ENCODE measurements at places on chromosomes 7 and 10.

- no peak for DNase-seq
These were observed 143.0 kb downstream of the RSU1 start for GRCh38 chr10:16674147-16674703.

DNA sequence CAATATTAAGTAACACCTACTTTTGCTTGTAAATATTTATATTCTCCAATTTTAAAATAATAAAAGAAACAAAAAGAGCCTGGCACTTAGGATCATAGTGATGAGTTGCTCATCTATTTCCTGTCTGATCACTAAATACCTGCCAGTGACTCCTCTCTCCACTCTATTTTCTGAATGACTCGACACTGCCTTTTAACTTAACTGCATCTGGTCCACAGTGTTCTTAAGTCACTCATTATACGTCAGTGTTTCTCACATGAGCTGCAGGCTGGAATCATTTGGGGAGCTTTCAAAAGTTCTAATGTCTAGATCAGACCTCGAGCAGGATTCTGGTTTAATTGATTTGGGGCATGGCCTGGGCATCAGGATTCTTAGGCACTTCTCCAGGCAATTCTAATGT, 78.0 kb upstream of the AGBL3 start:
- no peak for DNase-seq

- DNase-seq, result no peak
These were observed 50.5 kb downstream of the MRPL32 start for GRCh38 chr7:42982604-42983115.

DNA sequence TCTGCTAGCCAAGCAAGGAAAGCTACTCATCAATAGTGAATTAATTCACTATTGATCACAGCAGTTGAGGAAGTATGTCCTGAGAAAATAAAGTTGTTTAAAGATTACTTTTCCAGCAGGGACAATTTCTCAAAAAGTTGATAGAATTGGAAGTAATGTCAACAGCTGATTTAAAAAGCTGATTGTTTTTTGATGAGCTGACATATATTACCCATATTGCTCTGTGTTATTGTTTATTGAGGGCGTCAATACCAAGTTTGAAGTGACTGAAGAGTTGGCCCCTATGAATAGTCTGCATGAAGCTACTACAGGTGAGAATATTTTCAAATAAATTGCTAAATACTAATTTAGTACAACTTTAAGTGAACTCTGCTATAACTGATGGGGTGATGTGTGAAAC, 28.0 kb downstream of the ZFAND4 start:
- no peak for DNase-seq

- DNase-seq, result no peak
These were observed 113.1 kb downstream of the PTPRN2 start for GRCh38 chr7:158474488-158474887.

- DNase-seq, result no peak
These were observed 106.3 kb downstream of the NKX6-2 start for GRCh38 chr10:132679640-132680039.

- no peak for DNase-seq
These were observed 207.6 kb downstream of the GLI3 start for GRCh38 chr7:42029405-42029804.

DNA sequence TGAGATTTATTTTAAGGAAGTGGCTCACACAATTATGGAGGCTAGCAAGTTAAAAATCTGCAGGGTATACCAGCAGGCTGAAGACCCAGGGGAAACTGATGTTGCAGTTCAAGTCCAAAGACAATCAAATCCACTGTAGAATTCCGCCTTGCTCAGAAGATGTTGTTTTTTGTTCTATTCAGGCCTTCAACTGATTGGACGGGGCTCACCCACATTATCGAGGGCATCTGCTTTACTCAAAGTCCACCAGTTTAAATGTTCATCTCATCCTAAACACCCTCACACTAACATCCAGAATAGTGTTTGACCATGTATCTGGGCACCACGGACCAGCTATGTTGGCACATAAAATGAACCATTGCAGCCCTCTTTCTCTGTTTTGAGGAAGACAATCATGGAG, 211.2 kb upstream of the GPR26 start:
- DNase-seq, result no peak

DNA sequence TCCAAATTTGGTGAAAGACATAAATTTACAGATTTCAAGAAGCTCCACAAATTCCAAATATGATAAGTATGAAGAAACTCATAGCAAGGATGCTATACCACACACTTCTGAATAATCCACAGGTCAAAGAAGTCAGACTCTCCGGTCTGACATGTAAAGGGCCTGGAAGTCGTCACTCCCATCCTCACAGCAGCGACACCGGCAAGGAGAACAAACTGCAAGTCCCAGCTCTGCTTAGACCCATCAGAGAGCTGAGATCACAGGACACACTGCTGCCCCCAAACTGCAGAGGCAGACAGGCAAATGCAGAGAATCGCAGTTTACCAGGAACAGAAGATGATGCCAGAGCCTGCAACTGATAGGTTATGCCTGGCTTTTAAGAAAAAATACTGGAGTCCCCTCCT, 62.0 kb downstream of the AMZ1 start:
- no peak for DNase-seq

- DNase-seq, result no peak
These were observed 326.6 kb upstream of the IGFBP3 start for GRCh38 chr7:46247664-46248063.

DNA sequence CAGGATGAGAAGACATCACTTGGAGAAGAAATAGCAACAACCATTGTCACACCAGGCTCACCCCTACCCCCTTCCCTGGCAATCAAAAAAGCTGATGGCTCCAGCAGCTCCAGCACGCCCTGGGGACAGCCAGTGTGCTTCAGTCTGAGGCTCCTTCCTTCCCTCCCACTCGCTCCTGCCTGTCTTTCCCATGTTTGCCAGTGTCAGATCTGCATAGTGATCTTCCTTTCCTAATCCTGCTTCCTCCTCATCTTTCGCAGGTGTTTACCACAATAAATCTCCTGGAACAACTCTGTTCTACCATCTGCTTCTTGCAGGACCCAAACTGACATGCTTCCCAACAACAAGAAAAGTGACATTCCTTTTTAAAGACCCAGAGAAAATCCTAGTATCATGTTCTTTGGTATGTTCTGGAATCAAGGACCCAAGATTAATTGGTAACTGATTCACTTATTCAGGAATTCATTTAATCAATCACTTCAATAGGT, 57.1 kb downstream of the STEAP1B start:
- DNase-seq, result no peak

DNA sequence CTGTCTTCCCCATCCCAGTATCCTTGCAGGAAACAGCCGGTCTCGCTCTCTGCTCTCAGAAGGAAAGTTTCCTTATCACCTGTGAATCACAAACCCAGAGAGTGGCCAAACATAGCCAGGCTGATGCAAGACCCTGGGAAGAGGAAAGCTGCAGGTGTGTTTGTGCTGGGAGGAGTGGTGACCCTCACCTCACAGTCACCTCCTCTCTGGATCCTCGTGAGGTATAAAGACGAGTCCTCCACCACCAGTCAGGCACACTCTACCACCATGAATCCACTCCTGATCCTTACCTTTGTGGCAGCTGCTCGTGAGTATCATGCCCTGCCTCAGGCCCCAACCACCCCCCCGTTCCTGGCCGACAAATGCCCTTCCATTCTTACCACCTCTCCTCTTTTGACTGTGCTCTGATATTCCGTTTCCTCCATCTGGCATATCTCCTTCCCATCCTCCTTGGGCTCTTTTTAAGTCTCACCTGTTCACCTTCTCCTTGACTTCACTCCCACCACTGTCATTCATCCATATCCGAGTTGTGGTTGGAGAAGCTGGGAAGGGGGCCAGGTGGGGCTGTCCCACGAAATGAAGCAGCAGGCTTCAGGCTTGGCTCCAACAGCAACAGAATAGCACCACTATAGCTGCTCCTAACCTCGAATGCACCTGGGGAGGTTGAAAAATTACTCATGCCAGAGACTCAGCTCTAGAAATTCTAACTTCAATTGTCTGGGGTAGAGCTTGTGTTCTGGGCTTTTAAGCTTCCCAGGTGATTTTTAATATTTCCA, at the start of gene PRSS1:
PRSS1 (plus strand) TSS at position 255 of the 776 bp plus-strand sequence; CDS start at position 268, 13 bp downstream.
- peak; percentile 38 for DNase-seq

DNA sequence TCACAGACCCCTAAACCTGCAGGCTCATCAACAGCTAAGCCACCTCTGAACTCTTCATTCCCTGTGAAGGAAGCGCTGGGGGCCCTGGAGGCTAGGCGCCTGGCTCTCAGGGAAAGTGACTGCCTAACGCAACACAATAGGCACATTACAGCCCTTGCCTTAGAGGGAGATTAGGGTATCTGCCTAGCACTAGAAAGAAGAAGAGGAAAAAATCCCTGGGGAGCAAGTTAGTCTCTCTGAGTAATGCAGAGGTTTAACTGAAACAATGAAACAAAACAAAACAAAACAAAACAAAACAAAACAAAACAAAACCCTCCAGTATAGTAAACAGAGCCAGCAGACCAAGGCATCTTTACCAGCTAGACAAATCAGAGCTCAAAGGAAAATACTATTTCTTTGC, 2.6 kb downstream of the ZNF777 start:
- DNase-seq, result peak; percentile 11

- DNase-seq, result no peak
These were observed 74.6 kb upstream of the IKZF1 start for GRCh38 chr7:50229964-50230363.

GRCh38 chr10:34966451-34966850, 123.7 kb downstream of the CUL2 start:
- DNase-seq, result no peak

DNA sequence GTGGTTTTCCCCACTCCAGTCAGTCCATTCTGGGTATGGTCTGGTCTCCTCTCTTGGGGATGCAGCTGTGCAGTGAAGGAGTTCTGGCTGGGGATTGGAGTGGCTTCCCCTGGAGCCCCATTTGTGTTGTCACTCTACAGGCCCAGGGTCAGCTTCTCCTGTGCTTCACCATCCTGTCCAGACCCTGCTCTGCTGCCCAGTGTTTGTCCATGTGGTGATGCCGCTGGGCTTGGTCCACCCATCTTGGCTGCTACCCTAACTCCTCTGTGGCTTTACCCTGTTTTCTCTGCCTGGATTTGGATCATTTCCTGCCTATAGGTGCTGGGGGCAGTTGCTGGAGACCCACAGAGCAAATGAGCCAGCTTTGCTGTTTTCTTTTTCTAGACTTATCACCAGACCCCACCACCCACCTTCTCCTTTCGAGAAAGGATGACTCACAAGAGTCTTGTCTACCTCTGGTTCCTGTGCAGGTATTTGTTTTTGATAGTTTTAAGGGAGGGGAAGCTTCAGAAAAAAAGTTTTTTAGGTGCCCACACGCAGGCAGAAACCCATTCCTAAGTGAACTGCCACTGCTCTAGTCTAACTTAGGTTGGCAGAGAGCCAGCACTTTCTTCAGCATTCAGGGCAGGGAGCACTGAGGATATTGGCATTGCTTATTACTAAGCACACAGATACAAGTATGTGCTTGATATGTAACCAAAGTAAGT, 8.5 kb downstream of the ZDHHC16 start:
- DNase-seq, result no peak

- no peak for DNase-seq
These were observed 162.8 kb upstream of the KCND2 start for GRCh38 chr7:120110169-120110568.

DNA sequence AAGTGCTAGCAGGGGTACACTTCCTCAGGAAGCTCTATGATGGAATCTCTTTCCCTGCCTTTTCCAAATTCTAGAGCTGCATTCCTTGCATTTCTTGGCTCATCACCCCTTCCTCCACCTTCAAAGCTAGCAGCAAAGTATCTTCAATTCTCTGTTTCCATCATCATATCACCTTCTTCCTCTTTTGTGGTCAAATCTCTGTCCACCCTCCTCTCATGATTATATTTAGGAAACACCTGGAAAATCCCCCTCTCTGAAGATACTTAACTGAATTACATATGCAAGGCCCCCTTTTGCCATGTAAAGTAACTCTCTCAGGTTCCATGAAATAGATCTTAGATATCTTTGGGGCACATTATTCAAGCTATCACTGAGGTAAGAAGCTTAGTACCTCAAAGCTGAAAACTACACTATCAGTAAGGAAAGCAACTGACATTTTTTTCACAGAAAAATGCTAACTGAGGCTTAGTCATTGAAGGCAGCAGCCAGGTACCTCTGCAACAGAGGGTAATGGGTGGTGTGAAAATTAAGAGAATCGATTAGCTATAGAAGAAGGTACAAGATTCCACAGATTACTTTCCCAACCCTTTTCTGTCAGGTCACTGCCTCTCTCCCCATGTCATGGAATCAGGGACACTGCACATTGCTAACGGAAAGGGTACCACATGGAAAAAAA, 197.3 kb downstream of the MACC1 start:
- peak; percentile 15 for DNase-seq

- no peak for DNase-seq
These were observed 92.6 kb downstream of the CREM start for GRCh38 chr10:35219292-35219691.

DNA sequence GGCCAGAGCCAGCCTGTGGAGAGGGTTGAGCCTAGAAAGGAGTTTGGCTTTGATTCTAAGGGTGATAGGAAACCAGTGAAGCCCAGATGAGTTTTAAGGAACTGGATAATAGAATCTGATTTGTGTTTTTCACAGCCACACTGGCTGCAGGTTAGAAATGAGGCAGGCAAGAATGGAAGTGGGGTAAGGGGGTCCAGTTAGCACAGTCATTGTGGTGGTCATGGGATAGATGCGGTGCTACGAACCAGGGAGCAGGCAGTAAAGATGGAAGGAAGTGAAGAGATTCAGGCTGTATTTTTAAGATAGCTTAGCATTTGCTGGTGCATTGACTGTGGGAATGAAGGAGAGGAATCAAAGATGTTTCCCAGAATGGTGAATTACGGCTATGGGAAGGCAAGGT, 322.2 kb downstream of the LRMDA start:
- no peak for DNase-seq

GRCh38 chr10:122954731-122955050, 664 bp upstream of the C10orf88 start:
- DNase-seq, result no peak

DNA sequence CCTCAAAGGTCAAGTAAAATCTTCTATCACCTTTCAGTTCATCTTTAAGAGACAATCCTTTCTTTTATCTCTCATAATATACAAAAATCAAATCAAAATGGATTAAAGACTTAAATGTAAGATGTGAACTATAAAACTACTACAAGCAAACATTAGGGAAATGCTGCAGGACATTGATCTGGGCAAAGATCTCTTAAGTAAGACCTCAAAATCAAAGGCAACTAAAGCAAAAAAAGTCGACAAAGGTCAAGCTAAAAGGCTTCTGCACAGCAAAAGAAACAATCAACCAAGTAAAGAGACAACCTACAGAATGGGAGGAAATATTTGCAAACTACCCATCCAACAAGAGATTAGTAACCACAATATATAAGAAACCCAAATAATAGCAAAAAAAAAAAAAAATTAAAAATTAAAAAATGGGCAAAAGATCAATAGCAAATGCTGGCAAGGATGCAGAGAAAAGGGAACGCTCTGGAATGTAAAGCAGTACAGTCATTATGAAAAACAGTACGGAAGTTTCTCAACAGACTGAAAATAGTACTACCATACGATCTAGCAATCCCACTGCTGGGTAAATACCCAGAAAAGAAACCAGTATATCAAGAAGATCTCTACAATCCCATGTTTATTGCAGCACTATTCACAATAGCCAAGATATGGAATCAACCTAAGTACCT, 41.7 kb downstream of the TNPO3 start:
- DNase-seq, result no peak
